ENCODE measurements at places on chromosomes 3 and 15.

- no peak for DNase-seq
Observed at GRCh38 chr3:51024765-51025632, 350.3 kb downstream of the DOCK3 start.

- DNase-seq, result no peak
Observed at GRCh38 chr3:171768281-171768900, 41.9 kb downstream of the PLD1 start.

DNA sequence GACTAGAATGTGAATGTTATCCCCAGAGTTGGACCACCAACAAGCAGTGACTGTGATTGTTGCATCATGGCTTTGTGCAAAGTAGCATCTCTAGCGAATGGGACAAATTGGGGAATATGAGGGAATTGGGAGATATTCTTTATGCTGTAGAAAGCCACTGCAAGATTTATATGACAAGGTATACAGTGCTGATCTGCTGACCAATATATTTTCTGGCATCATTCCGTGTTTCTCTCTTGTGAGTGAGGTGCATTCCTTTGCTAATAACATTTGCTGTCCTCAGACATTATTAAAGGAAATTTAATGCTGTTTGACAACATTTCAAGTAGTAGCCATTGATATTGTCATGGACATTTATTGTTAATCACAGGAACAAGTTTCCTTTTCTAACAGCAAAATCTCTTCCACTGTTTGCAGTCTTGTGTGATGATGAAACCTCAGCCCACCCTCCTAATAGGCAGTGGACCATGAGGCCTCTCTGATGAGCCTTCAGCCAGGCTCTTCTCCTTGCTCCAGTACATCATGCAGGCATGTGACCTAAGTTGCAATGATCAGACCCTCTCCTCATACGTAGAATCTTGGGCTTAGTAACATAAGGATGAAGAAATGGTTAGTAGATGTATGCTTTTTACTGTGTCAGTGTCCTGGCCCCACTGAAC, 16.1 kb downstream of the CNTN4 start:
- no peak for DNase-seq

- DNase-seq, result no peak
Observed at GRCh38 chr3:10392244-10392643, 71.3 kb upstream of the SEC13 start.

- no peak for DNase-seq
Observed at GRCh38 chr3:23835802-23836201, 30.0 kb downstream of the UBE2E1 start.

- DNase-seq, result no peak
Observed at GRCh38 chr3:15120986-15121385, 22.0 kb upstream of the RBSN start.

- peak; percentile 39 for DNase-seq
Observed at GRCh38 chr3:154904328-154904727, 175.8 kb upstream of the MME start.

GRCh38 chr3:10334459-10334858, 13.5 kb upstream of the SEC13 start:
- peak; percentile 51 for DNase-seq

- DNase-seq, result no peak
Observed at GRCh38 chr3:128398586-128398985, 68.1 kb downstream of the DNAJB8 start.

DNA sequence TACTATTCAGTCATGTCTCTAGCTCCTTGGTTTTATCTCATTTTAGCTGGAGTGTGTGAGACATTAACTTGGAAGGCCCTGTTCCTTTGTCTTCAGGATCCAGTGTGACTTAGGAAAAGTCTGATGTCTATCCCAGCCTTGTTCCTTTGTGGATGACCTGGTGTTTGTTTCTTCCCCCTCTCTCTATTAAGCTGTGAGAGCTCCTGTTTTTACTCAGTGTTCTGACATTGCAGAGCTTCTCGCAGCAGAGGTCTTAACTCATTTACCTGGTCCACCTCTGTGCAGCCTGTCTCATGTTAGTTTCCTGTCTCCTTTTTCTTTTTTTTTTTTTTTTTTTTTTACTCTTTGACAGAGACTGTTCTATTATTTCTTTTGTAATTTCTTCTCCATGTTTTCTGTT, 43.1 kb downstream of the KLF13 start:
- DNase-seq, result no peak

GRCh38 chr3:12405432-12406272, 78.6 kb upstream of the TSEN2 start:
- DNase-seq, result peak; percentile 98

DNA sequence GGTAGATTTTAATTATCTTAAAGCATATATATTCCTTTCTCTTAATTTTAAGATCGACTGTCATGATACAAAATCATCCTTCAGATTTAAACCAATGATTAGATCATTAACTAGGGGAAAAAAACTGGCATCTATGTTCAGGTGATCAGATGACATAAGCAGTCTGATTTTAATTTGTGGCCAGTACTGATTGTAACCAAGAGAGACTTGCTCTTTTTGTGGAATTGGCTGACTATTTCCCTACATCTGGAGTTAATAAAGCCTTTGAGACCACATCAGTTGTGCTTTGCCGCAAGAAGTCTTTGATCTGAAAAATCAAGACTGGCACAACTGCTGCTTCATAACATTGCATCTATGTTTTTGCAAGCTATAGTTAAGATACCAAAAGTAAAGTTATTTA, 148.4 kb upstream of the CGNL1 start:
- peak; percentile 64 for DNase-seq

DNA sequence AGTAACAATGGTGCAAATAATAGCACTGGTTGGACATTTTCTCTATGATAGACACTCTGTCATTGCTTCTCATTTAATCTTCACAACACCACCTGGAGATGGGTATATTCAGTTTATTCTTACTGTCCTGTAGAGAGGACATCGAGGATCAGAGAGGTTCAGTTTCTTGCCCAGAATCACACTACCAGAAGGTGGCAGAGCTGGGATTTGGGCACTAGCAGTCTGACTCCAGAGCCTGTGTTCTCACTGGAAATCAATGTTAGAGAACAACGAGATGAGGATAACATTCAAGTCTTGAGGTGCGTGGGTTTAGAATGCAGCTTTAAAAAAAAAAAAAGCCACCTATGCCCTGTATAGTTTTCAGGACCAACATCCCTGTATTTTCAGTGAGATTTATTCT, 127.8 kb downstream of the SYNPR start:
- no peak for DNase-seq

DNA sequence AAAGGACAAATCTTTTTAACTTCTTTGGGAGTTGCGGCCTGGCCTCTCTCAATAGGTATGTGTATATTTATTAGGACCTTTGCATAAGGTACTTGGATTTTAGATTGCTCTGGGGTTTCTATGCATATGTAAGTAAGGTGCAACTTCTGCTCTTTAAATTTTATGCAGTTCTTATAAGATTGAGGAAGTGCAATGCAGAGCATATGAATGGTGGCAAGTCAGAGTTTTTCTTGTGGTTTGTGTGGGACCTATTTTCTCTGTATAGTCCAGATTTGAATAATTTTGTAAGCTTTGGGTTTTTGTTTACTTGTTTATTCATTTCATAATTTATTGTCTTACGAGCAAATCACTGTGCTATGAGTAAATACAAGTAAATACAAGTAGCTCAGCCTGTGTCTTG, 101.5 kb downstream of the ATG7 start:
- DNase-seq, result no peak

DNA sequence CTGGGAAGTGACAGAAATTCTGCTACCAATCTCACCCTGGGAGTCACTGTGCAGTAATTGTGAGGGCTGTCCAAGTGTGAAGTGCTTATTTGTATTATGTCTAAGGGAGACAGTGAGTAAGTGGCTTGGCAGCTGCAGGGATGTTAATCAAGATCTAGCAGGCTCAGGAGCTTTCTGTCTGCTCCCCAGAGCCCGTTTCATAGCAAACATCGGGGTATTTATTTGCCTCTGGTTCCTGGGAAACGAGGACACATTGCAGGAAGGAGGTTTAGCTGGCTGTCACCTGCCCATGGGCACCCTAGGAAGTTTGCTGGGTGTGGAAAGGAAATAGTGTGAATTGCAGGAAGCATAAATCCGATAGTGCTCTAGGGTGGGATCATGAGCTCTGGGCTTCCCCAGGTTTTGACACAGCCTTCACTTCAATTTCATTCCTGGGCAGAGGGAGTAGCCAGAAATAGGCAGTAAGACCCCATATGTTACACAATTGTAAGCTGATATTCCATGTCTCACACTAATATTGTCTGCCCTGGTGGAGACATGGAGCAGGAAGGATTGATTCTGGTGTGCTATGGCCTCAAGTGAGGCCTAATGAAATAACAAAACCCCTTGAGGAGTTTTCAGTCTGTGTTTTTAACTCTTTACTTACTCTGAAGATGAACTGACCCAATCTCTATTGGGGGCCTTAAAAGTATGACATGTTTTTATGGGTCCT, 74.1 kb upstream of the MITF start:
- no peak for DNase-seq

DNA sequence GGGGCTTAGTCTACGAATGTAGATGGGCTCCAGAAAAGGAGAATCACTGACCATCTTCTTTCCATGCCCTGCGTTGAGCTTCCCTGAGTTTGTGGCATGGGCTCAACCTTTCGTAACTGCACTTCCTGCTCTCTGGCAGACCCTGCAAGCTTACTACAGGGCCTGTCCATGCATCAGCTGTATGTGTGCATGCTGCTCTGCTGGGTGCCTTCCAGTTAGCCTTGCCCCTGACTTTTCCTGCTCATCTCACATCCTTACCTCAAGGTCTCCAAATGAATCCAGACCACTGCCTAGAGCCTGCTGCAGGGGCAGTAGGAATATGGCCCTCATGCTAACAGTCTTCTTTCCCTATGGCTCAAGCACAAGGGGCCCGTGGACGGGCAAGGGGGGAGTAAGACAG, 2.0 kb upstream of the TF start:
- no peak for DNase-seq

DNA sequence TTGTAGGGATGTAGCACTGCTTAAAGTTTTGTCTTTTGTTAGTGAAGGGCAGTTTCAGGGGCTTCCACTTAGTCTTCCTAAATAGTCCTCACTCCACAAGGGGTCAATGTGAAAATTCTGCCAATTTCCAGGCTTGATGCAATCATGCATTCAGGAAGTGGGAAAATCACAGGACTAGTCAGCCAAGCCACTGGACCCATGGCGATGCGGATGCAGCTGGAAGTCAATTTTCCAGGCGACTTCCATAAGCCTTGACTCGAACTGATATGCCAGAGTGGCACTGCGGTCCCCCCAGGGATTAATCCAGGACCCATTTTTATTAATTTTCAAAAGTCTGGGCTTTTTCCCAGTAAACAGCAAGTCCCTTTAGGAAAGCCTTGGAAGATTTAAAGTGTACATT, 26.1 kb downstream of the GBE1 start:
- DNase-seq, result no peak

- DNase-seq, result no peak
Observed at GRCh38 chr15:75153565-75154276, 48.0 kb upstream of the C15orf39 start.

GRCh38 chr3:24578951-24579421, 84.3 kb upstream of the THRB start:
- DNase-seq, result no peak

GRCh38 chr3:104546301-104546700, 820.4 kb upstream of the ALCAM start:
- no peak for DNase-seq

- DNase-seq, result peak; percentile 46
Observed at GRCh38 chr15:45873781-45874180, 239.0 kb downstream of the SQOR start.

DNA sequence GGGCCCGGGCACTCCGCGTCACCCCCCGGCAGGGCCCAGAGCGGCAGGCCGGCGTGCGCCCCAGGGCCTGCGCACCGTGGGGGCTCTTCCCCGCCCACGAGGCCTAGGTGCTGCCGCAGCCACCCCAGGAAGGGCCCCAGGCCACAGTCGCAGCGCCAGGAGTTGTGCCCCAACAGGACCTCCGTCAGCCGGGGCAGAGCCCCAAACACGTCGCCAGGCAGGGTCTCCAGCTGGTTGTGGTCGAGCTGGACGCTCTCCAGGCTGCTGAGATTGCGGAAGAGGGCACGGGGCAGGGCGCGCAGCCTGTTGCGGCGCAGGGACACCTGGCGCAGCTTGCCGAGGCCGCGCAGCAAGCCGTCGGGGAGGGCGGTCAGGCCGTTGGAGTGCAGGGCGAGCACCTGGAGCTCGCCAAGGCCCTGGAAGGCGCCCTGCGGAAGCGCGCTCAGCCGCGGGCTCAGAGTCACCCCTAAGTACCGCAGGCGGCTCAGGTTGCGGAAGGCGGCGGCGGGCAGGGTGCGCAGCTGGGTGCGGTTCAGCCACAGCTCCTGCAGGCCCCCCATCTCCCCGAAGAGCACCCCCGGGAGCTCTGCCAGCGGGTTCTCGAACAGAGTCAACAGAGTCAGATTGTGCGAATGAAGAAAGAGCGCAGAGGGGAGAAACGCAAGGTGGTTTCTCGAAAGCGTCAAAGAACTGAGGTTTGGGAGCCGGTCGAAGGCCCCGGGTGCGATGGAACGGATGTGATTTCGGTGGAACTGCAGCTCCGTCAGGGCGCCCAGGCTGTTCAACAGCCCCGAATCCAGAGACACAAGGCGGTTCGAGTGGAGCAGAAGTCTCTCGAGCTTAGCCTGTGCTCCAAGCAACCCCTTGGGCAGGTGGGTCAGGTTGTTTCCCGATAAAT, 2.0 kb downstream of the GP5 start:
- DNase-seq, result no peak

- peak; percentile 81 for DNase-seq
Observed at GRCh38 chr15:80599359-80599758, 95.8 kb upstream of the ABHD17C start.

DNA sequence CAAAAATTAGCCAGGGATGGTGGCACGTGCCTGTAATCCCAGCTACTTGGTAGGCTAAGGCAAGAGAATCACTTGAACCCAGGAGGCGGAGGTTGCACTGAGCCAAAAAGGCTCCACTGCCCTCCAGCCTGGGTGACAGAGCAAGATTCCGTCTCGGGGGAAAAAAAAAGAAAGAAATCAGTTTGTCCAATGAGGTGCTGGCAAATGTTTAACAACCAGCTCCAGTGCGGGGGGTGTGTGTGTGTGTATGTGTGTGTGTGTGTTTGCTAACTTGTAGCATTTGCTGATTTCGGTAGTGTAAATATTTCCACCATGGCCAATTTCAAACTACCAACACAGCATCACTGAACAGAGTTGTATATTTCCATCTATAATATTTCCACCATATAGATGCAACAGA, 23.8 kb upstream of the IDH2 start:
- DNase-seq, result no peak

DNA sequence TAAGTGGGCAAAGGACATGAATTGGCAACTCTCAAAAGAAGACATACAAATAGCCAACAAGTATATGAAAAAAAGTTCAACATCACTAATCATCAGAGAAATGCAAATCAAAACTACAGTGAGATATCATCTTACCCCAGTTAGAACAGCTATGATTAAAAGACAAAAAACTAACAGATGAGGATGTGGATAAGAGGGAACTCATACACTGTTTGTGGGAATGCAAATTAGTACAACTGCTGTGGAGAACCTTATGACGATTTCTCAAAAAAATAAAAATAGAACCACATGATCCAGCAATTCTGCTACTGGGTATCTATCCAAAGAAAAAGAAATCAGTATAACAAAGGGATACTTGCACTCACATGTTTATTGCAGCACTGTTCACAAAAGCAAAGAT, 28.6 kb downstream of the NEK10 start:
- no peak for DNase-seq

GRCh38 chr3:122890077-122890719, 95.3 kb downstream of the SLC49A4 start:
- DNase-seq, result peak; percentile 47

All from EL (cell line).